ENCODE measurements at places on chromosomes 7 and 10. TPM values are rescaled to one million over a fixed set of nuclear protein-coding genes. Genes with fewer than 3 reads are reported as not detected.

The SVOPL gene
- not detected for total RNA-seq

GRCh38 chr7:127347567-127348246 lies 44.8 kb downstream of the ZNF800 start:
- DNase-seq: no peak

DNA sequence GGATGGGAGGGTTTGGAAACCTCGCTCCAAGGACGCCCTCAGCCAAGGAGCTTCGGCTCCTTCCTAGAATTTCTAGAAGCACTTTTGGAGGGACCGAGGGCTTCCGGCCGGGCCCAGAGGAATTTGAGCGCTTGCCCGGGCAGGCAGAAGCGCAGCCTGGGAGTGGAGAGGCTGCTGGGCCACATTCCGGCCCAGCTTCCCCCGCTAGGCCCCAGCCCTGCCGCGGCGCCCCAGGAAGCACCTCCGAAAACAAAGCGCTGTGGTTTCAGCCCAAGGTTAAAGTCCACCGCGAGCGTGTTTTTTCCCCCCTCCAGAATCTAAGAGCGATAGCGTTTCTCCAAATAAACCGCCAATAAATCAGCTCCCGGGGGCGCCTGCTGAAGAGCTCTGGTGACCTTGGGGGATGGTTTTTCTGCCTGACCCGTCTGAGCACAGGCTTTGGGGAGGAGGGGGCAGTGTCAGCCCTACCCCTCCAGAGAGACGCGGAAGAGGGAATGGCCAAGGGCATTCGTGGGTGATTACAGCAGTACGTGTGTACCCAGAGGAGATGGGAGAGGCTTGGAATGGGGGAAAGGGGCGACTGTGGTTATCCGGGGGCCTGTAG lies 5.7 kb upstream of the TNRC18 start:
- DNase-seq: no peak

DNA sequence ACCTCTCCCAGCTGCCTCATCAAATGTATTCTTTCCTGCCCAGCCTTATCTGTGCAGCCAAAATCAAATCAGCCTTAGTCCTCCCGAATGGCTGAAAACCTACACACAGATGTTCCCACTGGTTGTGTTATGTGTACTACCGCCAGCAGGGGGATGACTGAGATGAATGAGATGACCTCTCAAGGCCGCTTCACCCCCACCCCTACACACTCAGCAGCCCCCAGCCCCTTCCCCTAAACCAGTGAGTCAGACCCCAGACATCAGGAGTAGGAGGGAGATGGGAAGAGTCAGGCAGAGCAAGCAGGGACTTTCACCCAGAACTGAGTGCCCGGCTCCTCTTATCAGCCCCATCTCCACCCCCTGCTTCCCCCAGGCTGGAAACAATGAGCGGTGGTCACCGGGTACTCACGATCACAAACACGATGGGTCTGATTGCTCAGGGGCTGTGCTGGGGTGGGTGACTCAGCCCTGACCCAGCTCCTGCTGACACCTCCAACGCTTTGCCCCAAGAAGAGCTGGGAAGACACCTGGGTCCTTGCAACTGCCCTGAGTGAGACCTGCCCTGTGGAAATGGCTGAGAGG lies 6.5 kb upstream of the C10orf105 start:
- DNase-seq: no peak

DNA sequence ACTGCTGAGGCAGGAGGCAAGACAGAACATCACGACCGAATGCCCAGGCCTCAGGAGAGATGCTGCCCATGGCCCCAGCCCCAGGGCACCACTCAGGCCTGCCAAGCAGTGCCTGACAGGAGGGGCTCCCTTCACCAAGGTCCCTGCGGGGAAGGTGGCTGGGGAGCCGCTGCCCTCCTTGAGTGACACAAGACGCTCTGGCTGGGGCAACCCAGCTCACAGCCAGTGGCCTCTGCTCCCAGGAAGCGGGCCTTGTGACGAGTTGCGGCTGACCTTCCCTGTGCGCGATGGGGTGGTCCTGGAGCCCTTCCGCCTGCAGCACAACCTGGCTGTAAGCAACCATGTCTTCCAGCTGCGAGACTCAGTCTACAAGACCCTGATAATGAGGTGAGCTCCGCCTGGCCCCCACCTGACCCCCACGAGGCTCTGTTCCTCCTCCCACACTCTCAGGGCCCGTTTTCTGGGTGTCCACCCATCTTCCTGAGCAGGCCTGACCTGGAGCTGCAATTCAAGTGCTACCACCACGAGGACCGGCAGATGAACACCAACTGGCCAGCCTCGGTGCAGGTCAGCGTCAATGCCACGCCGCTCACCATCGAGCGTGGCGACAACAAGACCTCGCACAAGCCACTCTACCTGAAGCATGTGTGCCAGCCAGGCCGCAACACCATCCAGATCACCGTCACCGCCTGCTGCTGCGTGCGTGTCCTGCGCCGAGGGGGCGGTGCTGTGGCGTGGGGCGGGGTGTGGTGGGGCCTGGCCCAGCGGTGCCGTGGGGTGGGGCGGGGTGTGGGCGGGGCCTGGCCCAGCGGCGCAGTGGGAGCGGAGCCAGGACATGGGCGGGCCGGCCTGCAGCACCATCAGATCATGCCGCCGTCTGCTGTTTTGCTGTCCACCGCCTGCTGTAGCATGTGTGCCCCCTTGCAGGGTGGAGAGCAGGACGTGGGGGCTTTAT lies 12.8 kb downstream of the ZMIZ2 start:
- no peak for DNase-seq

DNA sequence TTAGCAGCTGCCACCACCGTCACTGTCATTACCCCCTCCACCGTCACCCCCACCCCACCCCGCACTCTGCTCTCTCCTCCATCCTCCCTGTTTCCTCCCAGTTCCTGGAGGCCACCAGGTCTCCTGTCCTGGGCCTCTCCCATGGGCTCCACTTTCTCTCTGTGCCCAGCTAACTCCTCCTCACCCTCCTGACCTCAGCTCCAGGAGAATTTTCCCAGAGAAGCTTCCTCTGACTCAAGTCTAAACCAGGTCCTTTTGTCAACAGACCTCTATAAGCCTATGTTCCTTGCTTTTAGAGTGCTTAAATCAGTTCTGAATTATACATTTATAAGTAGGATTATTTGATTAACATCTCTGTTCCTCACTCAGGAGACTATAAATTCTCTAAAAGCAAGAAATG lies 150.0 kb downstream of the ARHGAP12 start:
- no peak for DNase-seq

GRCh38 chr10:63214571-63214970 lies 81.4 kb downstream of the NRBF2 start:
- no peak for DNase-seq

GRCh38 chr7:36523371-36524101 lies 133.9 kb downstream of the ANLN start:
- no peak for DNase-seq

The LDB3 gene
- not detected for total RNA-seq

DNA sequence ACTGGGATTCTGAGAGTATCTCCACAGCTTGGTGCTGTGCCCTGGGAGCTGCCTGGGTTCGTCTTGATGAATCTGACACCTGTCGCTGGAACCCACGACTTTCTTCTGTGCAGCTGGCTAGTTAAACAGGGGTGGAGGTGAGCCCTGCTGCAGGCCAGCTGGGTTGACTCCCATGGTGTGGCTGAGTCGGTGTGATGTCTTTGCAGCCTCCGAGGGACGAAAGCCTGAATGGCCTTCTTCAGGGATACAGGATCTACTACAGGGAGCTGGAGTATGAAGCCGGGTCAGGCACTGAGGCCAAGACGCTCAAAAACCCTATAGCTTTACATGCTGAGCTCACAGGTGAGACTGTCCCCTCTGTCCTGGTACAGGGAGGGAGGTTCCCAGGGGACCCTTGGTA lies 508.1 kb upstream of the FOXK1 start:
- no peak for DNase-seq

GRCh38 chr7:27551803-27552400 lies 110.8 kb downstream of the HIBADH start:
- no peak for DNase-seq

GRCh38 chr7:93179173-93179572 lies 31.0 kb upstream of the SAMD9L start:
- no peak for DNase-seq

The ZNF467 gene
- total RNA-seq: not detected
